ENCODE measurements at places on chromosomes 3 and 15.

DNA sequence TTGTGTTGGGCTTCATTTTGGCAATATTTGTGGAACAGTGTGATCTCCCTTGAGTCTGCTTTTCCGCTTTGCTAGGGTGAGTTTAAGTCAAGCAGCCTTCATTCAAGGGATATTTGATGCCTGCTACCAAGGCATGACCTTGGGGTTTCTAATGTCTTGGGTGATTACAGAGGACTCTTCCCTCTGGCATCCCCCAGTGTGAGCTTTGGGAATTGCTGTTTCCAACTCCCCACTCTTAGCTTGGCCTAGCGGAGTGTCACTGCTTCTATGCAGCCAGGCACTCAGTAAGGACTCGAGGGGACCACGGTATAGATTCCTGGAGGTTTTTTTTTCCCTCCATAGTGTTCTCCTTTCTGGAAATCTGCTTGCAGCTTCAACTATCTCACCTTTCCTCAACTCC, 21.1 kb downstream of the GCNT3 start:
- no peak for DNase-seq

- no peak for DNase-seq
Observed at GRCh38 chr3:141432904-141433303, 53.9 kb upstream of the RASA2 start.

DNA sequence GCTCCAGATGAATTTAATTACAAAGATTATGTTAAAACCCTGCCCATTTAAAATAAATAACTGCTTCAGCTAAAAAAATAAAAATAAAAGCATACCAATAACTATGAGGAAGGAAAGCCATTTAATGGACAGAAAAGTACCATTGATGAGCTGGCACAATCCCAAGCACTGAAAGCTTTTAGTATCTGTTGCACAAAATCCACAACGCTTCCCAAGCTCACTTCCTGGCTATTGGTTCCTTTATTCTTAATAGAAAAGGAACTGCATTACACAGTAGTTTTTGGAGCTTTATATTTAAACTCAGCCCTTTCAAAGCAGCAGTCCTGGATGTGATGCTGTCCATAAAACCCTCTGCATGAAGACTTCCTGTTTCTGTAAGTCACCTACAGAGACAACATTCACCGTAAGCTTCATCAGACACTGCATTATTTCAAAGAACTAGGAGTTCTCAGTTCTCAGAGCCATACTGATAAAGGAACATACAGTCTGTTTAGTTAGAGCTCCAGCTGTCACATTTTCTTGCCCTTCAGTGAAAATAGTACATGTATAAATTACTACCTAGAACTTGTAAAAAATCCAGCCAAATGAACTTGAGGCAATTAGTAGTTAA, 81.5 kb downstream of the CSNK1G1 start:
- DNase-seq: no peak

DNA sequence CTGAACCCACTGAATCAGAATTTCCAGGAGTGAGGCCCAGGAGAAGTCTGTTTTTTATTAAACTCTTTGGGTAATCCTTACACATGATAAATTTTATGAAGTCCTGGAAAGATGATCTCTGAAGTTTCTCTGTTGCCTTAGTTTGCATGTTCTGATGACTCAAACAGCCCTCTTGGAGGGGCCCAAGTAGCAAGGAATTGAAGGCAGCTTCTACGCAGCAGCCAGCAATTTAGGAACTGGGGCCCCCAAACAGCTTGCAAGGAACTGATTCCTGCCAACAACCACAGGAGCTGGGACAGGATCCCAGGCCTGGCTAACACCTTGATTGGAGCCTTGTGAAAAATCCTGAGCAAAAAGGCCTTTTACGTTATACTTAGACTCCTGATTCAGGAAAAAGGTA, 5.4 kb upstream of the ACP3 start:
- no peak for DNase-seq

DNA sequence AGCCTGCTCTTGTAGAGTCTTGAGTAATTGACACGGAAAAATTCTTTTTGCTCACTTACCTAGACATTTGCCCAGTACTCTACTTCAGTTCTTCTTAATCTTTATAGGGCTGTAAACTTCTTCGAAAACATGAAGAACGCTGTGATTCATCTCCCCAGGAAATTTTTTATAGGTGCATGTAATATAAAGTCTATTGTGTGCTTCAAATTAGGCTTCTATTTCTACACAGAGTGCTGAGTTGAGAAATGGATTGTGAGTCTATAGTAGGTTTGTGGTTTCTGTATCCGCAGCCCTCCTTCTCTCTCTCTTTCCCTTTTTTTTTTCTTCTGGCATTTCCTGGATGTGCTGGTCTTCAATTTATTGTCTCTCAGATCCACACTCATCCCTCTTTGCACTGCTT, 183.3 kb upstream of the DCBLD2 start:
- no peak for DNase-seq

DNA sequence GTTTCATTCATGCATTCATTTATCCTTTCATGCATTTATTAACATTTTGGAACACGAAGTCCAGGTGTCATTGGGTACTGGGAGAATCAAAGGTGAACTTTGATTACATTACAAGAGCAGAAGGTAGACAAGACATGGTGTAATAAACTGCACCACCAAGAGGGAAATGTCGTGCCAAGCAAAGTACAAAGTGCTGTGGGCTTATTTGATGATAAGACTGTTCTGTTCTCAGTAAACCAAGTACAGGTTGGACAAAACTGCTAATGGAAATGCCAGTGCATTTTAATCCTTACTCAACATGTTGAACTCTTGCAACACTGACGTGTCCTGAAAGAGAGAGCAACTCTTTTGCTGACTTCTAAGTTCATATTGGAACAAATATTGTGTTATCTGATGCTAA, 69.4 kb downstream of the MME start:
- DNase-seq: no peak

DNA sequence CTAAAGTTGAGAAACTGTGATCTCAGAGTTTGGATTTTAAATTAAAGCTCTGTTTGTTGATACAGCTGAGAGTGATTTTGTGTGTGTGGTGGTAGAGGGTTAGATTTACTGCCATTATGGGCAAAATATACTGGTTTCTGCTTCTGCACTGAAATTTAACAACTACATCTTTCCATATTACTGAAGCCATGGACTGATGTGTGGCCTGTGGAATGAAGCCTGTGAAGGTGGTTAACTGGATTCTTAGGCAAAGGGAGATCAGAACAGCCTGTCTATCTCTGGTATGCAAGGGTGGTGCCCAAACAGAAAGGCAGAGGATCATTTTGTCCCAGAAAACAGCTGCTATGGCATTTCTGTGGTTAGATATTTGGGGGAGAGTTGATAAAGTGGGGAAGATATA, 297.3 kb upstream of the THBS1 start:
- no peak for DNase-seq

DNA sequence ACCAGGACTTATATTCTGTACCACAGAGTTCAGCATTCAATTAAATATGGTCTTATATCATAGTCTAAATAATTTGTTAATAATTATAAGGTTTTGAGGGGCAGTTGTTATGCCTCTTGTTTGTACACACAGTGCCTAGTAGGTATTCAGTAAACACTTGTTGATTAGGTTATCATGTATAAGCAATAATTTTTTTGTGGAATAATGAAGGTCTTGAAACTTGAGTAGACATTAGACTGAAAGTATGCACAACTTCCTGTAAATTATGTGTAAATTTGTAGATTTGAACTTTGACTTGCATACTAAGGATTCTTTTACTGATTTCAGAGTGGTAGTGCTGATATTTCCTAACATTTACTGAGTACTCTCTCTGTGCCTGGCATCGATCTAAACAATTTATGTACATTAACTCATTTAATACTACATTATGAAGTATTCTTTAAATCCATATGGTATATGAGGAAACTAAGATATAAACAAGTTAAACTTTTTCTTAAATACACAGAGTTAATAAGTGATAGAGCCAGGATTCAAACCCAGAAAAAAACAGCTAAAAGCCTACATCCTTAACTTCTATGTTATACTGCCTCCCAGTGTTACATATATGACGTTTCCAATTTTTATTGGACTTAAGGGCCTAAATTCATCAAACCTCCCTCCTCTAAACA, 65.1 kb downstream of the GLCE start:
- no peak for DNase-seq

GRCh38 chr3:104632947-104633346, 733.8 kb upstream of the ALCAM start:
- no peak for DNase-seq

DNA sequence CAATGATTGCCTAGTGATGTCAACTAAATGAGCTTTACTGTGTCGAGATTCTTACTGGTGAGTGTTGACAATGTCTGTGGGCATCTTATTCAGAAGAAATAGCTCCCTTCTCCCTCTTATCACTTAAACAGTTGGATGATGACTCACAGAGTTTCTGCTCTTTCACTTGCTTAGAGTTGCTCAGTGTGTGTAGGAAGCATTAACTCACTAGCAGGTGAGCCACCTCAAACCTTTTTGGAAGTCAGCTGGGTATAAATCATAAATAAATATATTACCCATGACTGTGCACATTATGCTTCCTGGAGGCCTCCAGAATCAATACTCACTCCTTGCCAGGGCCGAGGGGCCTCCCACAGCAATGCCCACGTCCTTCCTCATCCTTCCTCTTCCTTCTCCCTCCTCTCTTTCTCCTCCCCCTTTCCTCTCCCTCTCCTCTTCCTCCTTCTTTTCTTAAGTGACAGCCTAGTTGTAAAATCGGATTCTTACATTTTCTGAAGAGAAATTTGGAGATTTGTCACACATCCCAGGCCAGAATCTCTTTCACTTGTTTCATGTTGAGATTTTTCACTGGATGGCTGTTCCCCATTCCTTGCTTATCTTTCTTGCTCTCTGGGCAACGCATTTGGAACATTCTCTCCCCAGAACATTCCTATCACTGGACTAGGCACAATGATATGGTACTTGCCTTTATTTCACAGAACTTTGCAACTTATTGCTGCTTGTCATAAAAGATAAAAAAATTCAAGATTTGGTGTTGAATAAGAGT, 17.5 kb downstream of the SHC4 start:
- DNase-seq: no peak

DNA sequence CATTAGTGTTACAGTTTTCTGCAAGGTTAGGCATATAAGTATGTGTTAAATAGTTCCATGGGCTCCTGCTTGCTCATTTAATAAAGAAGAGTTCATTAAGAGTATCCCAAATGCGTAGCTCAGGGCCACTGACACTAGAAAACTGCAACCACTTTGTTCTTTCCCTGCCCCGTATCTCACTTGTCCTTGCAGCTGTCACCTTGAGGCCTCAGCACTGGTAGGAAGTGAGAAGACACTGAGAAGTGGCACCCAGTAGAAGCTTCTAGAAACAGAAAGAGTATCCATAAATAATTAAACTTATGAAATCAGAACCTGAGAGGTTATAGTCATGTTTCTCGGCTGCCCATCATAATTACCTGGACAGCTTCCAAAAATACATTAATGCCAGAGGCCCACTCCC, 266.0 kb downstream of the KCNMB2 start:
- no peak for DNase-seq

DNA sequence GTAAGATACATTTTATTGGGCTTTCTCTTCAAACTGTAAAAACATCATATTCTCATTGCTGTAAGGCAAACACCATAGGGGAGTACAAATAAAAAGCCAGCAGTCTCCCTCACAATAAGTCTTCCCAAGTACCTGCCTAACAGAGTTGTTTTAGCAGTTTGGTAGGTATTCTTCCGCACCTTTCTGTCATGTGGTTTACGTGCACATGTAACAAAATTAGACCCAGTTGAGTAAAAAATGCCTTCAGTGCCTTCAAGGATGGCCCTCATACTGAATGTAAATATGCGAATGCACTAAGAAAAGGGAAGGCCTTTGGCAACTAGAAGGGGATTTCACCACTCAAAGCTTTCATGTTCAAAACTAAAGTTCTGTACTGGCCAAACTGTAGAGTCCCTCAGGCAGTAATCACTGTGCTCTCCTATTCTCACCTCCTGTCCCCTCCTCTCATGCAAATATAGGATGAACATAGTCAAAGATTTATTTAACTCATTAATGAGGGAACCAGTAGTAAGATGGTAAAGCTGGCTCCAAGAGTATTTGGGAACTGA, 26.4 kb downstream of the USP3 start:
- no peak for DNase-seq

DNA sequence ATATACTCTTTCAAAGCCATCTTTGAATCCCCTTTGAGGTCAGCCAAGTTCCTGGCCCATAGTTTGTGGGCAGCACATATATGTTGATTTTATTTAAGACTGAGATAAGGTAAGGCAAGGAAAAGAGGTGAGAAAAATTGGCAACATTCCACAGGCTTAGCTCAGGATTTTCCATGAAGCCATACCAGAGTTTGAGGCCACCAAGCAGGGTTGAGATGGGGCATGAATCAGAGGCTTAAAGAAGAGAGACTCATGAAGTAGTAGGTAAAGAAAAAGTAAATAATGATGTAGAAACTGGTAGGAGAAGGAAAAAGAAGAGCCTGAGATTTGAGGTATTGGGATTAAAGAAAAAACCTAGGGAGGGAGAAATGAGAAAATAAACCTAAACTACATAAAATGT, 89.2 kb downstream of the MYO5A start:
- no peak for DNase-seq

GRCh38 chr3:177230641-177231040, 33.4 kb upstream of the TBL1XR1 start:
- DNase-seq: no peak

DNA sequence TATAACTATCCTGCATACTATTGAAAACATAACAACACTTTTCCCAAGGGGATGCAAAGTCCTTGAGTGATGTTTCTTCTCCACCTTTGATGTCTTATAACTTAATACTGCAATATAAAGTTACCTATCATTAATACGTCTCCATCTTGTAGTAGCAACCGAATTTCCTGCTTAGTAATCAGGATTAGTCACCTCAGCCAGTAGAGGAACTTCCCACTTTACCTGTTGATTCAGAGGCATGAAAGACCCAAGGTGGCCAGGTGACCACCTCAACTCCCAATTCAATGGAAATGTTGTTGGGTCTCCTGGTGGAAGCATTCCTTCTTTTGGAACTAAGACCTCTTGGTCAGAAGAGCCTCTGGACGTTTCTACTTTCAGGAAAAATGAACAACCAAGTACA, 3.5 kb upstream of the TMCC1 start:
- DNase-seq: no peak

DNA sequence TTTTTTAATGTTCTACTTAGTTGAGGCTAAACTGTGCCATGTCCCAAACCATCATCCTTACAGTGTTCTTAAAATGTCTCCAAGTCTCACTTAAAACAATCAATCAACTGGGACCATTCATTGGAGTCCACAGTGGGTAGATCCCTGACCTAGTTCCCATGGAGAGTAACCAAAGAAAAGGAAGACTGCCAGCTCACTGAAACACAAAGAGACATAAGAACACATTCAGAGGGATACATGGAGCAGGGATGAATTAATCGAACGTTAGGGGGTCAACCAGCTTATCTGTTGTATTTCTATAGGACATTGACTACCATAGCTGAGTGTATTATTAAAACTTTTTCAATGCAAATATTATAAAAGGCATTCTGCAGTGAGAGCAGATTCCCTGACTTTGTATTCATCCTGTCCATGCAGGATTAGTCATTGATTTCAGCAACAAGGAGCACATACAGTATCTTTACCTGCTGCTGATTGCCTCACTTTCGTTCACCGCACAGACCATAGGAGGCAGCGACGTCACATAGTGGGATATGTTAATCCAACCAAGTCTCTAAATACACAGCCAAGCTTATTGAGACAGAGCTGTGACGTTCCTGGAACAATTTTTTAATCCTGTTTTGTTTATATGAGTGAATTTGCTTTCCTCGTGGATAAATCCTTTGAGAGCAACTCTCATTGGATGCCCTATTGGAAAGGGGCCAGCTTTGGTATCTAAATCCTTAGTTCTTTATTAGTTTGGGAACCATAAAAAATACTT, 364.9 kb upstream of the RBMS3 start:
- DNase-seq: no peak

- DNase-seq: no peak
Observed at GRCh38 chr3:184619369-184619768, 57.8 kb downstream of the EPHB3 start.

GRCh38 chr15:22960556-22960955, 19.6 kb downstream of the CYFIP1 start:
- no peak for DNase-seq

Measured in stimulated activated CD8-positive, alpha-beta memory T cell treated with anti-CD3 and anti-CD28 coated beads, Interleukin-7, amount 100 ng/mL, for 1 hour (primary cell).